ENCODE measurements at places on chromosomes 13 and 19. TPM values are rescaled to one million over a fixed set of nuclear protein-coding genes. Genes with fewer than 3 reads are reported as not detected.
A peak's percentile ranks its signal among the peaks of the same experiment; 100 is the strongest.

TDRD3 gene
- 27.6 TPM for total RNA-seq

DNA sequence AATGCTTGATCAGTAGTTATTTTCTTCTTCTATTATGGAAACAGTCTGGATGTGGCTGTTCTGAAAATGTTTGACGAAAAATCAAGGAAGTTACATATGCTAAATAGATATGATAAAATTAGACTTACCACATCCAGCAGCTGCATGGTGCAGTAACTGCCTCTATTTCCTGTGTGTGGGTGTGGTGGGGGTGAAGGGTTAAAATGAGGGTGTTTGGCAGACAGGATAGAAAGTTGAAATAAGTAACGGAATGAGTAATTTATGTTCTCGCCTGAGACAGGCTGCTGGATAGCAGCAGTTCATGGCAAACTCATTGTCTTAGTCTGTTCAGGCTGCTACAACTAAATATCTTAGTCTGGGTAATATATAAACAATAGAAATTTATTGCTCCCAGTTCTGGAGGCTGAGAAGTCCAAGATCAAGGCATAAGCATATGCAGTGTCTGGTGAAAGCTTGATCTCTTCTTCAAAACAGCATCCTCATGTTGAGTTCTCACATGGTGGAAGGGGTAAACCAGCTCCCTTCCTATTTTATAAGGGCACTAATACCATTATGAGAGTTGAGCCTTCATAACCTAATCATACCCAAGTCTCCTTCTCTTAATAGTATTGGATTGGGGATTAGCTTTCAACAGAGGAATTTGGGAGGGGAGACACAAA lies 1248.9 kb downstream of the SLITRK5 start:
- no peak for DNase-seq

DNA sequence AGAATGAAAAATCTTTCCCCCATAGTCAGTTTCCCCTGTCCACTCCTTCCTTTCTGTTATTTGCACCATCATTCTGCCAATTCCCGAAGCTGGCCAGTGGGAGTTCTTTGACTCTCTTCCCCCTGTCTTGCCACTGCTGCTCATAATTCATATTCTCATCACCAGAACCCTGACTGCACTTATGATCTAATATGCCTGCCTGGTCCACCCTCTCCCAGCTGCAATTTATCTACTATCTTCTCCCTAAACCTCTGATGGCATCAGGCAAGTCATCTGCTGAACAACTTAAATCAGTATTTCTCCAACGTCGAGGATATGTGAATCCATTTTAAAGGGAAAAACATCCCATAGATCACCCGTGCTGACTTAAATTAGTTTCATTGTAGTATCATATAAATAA lies 458.0 kb upstream of the GPC6 start:
- DNase-seq = no peak

GRCh38 chr13:25249001-25249543 lies 38.2 kb downstream of the MTMR6 start:
- no peak for DNase-seq

DNA sequence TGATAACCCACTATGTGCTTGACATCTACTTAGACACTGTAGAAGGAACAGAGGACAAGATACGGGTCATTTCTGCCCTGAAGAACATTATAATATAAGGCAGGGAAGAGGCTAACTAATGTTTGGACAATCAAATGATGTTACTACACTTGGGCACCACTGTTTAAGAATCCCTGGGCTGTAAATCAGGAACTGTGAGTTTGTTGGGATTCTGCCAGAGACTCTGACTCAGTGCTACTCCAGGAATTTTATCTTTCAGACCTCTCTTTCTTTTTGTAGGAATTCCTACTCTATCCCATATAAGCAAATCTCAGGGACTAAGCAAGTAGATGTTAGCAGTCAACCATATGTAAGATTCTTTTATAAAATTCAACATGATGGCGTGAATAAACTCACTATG lies 3.1 kb upstream of the ZNF471 start:
- no peak for DNase-seq

RASGRP4 gene
- not detected for total RNA-seq

TNFSF13B gene
- total RNA-seq = 1.1 TPM

CGB8 gene
- total RNA-seq = not detected

GRCh38 chr13:99439850-99440604 lies 61.2 kb upstream of the TM9SF2 start:
- no peak for DNase-seq

DNA sequence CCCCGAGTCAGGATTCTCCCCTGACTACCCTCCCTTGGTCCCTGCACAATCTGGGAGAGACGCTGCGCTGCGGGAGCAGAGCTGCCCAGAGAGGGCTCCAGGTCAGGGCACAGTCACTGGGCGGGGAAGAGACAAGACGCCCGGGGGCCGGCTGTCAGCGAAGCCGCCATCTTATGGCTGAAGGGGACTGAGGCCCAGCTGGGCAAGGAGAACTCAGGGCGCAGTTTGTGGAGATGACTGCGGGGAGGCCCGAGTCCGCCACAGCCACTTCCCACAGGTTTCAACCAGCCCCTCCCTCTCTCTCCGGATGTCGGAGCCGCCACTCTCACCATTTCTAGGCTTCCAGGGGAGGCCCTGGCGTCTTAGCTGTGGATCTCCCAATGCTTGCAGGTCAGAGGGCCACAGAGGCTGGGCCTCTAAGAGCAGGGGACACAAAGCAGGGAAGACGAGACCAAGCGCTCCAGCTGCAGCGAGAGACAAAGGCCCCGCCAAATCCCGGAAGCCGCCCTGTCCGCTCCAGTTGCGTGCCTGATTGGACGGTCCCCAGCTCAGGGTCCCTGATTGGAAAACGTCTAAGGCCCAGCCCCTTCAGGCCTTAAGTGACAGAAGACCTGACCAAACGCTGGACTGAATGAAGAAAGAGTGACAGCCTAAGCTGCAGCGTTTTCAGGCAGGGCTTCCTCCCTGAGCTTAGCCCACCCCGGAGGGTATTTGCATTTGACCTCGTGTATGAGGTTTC lies at the start of gene ZNF724:
Gene ZNF724 (minus strand): TSS at position 484 of the 739 bp plus-strand sequence. CDS start 152 bp downstream, at position 332.
- peak; percentile 97 for DNase-seq

GRCh38 chr19:30684613-30685012 lies 312.4 kb downstream of the ZNF536 start:
- DNase-seq = no peak

SLC1A6 gene
- not detected for total RNA-seq

- no peak for DNase-seq
These were observed 73.5 kb upstream of the IRS2 start for GRCh38 chr13:109859898-109860297.

DNA sequence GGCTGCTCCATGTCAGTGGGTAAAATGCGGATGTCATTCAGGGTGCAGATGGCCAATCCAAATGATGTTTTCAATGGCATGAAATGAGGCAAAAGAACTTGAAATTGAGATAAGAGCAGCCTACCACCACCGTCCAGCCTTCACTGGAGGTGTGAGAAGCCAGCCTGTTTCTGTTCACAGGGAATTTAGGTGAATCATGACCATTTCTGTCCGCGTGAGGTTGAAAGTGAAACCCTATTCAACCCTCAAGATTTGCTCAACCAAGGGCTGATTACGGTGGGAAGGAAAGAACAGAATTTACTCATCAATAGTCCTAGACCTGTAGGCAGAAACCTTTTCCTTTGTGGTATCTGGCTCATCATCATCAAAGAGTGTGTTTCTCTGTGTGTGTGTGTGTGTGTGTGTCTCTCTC lies 370.7 kb downstream of the COG6 start:
- DNase-seq = no peak

DNA sequence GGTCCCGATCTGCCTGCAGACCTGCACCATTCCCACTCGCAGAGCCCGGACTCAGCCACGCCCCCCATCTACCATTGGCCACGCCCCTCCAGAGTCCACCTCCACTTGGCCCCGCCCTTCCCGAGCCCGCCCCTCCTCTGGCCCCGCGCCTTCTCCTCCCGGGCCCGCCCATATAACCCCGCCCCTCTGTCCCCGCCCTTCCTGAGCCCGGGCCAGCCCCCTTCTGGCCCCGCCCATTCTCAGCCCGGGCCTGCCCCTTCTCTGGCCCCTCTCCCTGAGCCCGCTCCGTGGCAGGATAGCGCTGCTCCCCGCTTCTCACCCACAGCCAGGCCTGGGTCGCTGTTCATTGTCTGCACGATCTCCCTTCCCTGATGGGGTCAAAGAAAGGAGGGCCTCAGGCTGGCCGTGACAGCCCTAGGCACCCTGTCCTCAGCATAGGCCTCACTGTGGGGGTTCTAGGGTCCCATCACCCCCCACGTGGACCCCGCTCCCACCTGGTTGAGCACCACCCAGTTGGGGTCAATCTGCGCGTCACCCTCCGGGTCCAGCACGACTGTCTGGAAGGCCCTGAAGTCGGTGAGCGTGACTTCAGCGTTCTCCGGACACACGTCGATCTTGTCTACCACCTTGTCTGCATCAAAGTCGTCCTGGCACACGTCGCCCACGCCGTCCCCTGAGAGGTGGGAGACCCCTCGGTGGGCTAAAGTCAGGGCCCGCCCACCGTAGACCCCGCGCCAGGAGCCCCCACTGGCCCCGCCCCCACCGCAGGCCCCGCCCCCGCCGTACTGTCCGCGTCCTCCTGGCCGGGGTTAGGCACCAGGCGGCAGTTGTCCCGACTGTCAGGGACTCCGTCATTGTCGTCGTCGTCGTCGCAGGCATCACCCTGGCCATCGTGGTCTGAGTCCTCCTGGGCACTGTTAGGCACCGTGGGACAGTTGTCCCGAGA lies 5.7 kb downstream of the COMP start:
- DNase-seq = no peak

- DNase-seq = no peak
These were observed 177.3 kb upstream of the SLC10A2 start for GRCh38 chr13:103243495-103243894.

COMP gene
- total RNA-seq = 0.57 TPM

CHST8 gene
- total RNA-seq = 0.35 TPM

CRLF1 gene
- 17.0 TPM for total RNA-seq

GRCh38 chr13:43805681-43806128 lies 18.9 kb upstream of the ENOX1 start:
- no peak for DNase-seq

ZNF829 gene
- 3.2 TPM for total RNA-seq

PGLYRP1 gene
- not detected for total RNA-seq

- peak; percentile 53 for DNase-seq
These were observed 46.0 kb downstream of the RGCC start for GRCh38 chr13:41503356-41503755.

DNA sequence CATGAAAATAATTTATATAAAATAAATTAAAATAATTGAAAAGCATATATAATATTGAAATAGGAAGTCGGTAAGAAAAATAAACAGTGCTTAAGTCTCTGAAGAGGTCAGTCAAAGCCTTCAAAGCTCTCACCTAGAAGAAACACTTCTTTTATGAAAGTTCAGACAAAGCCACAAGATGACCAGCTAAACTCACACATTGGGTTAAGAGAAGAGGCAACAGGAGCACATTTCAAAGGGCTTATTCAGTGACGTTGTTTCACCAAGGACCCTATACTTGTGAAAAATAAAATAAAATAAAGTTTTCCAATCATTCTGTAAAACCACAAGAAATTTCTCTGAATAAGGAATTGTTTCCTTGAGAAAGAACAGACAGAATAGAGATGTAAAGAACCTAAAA lies 2.5 kb upstream of the ITM2B start:
- no peak for DNase-seq
